ENCODE measurements at places on chromosomes 1 and 21.

DNA sequence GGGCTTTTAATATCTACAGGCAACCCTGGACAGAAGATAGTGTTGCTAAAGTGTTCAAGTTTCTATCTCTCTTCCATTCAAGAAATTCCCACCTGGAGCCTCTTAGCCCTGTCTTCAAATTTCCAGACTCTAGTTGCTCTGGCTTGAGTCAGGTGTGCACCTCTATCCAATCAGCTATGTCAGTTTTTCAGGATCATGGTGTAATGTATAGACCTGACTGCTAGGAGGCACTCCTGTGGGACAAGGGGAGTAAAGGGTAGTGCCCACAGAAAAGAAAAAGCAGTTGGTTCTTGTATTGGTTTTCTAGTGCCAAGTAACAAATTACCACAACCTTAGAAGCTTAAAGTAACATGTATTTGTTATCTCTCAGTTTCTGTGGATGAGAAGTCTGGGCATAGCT lies 6.2 kb upstream of the ZRANB2 start:
- DNase-seq, result no peak

DNA sequence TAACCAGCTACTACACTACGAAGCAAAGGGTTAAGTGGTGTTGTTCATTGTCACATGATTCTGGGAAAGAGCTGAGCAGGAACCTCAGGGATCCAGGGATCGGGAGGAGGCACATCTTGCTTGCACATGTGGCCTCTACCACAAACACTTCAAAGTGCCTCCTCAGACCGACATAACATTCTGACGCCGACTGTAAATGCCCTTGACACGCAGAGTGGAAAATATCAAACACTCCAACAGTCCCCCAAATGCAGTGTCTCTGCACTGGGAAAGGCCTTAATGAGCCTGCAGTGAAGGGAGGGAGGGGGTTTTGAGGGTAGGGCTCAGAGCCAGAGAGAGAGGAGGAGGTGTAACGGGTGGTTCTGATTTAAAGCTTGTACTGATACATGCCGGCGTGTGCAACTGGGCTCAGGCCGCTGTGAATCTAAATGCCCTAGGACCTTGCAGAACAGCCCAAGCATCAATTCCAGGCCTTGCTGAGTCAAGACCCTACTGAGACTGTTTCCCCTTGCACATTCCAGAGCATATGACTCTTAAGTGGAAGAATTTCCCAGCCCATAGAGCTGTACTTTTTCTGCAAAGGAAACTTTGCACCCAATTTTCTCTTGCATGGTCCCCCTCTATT lies 163.7 kb downstream of the NTMT2 start:
- no peak for DNase-seq

GRCh38 chr1:185351734-185352466 lies 34.9 kb upstream of the IVNS1ABP start:
- DNase-seq, result no peak

DNA sequence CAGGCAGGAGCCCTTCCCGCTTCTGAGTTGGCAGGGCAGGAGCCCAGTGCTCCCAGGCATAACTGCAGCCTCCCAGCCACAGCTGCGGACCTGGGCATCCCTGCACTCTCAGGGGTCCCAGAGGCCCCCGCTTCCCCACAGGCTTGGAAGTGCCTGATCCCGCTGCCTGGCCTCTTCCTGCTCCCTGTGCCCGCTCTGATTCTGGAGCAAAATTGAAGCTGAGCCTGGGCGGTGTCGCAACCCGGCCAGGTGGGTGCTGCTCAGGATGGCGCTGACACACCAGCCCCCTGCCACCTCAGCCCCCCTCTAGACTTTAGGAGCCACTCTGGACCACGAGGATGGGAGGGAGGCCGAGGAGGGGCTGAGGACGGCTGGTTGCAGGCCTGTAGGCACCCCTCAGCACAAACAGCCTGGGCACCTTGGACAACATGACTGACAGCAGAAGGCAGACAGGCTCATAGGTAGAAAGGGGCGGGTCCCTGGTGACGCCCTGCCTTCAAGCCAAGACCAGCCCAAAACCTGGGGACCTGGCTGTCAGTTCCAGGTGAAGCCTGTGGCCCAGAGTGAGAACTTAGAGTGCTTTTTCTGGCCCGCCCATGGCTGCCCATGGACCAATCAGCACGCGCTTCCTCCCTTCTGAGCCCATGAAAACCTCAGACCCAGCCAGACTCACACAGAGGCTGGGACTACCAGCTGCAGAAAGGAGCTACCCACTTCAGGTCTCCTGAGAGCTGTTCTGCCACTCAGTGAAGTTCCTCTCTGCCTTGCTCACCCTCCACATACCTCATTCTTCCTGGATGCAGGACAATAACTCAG lies 7.2 kb downstream of the HLCS start:
- no peak for DNase-seq

GRCh38 chr1:60133848-60134247 lies 60.3 kb upstream of the C1orf87 start:
- DNase-seq, result no peak

Measured in stimulated activated CD8-positive, alpha-beta memory T cell treated with anti-CD3 and anti-CD28 coated beads, Interleukin-15, amount 100 ng/mL, for 4 hours (primary cell).